ENCODE measurements at places on chromosomes 13 and 19.

GRCh38 chr19:2084993-2085720 is 11.0 kb downstream of the MOB3A start:
- peak; percentile 92 for DNase-seq

GRCh38 chr19:28264556-28264955 is 948.4 kb downstream of the UQCRFS1 start:
- no peak for DNase-seq

DNA sequence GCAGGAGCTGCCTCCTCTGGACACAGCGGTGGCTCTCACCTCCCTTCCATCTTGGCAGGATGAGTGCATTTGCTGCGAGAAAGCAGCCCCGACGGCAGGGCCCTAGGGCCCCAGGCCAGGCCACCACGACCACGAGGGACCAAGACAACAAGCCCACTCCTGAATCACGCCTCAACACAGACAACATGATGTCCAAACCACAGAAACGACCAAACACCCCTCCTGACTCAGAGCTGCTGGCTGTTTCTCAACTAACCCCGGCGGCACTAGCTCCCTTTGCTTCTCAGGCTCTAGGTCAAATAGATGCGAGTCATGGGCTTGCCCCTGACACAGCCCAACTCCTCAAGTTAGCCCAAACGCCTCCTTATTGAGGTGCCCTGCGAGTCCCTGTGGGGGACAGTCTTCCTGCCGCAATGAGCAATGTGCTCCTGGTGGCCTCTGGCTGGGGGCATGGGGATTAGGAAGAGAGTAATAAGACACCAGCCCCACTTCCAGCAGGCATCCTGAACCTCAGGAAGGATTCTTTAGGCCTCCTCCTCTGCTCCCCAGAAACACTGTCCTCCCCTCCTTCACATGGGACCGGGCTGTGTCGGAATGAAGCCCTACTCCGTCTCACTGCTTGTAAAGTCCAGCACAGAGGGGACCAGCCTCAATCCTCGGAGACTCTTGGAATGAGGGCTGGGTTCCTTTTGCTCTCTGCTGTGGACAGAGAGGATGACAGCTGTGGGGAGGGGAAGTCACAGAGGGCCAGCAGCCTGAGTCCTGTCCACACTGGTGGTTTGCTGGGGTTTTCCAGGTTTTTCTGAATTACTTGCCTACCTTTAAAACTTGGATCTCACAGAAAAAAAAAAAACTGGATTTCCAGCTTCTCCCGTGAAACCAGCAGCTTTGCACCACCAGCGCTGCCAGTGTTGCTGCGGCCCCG is 6.9 kb upstream of the ATF5 start:
- no peak for DNase-seq

DNA sequence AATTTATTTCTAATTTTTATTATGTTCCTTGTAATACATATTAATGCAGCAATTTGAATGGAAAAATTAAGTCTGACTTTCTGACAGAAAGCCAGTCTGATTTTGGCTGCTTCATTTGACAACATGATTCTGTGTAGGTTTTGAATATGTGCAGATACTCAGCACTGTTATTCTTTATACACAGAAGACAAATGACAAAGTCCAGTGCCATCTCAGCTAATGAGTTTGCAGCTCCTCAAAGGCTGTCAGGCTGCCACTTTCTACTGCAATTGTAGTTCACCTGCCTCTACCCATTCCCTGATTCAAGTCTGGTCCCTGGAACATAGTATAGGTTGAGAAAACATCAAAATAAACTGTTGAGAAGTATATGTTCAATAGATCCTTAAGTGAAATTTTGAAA is 2.9 kb upstream of the CHAMP1 start:
- no peak for DNase-seq

- DNase-seq: no peak
These were observed 1704.7 kb downstream of the SLITRK5 start for GRCh38 chr13:89375839-89376238.

DNA sequence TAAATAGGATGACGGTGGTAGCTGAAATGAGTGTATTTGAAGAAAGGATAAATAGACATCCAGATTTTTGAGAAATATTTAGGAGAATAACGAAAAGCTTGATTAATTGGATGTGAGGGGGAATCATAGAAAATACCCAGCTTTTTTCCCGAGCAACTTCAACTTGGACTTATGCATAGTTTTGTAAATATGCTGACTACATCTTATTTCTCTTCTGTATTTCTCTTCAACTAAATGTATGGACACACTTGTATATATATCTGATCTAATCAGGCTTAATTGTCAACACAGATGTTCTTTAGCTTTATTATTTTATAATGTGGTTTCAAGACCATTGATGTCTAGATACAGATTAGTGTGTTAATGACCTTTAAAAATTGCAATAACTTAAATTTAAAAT is 685.0 kb downstream of the SLITRK1 start:
- no peak for DNase-seq

- DNase-seq: no peak
These were observed 92.7 kb upstream of the GPR12 start for GRCh38 chr13:26853323-26853722.

DNA sequence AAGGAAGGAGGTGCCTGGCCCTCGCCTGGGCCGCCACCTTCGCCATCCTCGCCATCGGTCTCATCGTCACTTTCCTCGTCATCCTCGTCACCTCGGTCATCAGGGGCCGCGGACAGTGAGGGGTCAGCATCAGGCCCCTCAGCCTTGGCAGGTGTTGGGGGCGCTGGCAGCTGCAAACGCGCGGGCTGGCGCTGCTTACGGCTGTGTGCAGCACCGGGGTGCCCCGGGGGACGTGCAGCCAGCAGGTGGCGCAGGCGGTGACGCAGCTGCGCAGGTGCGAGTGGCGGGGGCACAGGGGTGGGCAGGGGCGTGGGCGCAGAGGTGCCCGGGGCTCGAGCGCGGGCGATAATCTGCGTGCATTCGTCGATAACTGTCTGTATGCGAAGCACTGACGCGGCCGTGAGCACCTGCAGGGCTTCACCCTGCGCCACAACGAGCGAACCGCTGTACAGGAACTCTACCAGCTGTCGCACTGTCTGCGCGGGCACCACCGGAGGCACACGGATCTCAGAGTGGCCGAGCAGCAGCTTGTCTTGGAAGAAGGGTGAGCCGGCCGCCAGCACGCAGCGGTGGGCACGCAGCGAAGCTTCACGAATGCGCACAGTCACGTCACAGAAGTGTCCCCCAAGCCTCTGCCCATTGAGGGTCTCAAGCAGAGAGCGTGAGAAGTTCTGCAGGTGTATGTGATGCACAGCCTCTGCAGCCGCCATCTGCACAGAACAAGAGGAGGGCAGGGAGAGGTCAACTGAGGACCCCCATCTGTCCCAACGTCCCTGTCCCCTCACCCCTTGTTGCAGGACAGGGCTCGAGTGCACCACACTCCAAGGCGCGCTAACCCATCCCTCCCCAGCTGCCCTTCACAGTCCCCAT is 2.4 kb downstream of the ZBTB45 start:
- DNase-seq: no peak

GRCh38 chr13:95301968-95302393 is 730 bp upstream of the ABCC4 start:
- DNase-seq: no peak

DNA sequence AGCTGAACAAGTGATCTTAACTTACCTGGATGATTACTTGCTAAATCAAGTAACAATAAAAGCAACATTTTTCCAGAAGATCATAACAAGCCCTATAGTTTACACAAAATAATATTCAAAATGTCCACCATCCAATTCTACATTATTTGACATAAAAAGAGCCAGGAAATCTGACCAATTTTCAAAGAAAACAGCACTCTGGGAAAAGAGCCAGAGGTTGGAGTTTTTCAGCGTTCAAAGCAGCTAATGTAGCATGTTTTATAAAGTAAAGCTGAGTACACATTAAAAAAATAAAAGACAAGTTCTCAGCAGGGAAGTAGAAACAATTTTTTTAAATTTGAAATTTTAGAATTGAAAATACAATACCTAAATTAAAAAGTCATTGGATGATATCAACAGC is 62.6 kb downstream of the UFM1 start:
- DNase-seq: no peak

DNA sequence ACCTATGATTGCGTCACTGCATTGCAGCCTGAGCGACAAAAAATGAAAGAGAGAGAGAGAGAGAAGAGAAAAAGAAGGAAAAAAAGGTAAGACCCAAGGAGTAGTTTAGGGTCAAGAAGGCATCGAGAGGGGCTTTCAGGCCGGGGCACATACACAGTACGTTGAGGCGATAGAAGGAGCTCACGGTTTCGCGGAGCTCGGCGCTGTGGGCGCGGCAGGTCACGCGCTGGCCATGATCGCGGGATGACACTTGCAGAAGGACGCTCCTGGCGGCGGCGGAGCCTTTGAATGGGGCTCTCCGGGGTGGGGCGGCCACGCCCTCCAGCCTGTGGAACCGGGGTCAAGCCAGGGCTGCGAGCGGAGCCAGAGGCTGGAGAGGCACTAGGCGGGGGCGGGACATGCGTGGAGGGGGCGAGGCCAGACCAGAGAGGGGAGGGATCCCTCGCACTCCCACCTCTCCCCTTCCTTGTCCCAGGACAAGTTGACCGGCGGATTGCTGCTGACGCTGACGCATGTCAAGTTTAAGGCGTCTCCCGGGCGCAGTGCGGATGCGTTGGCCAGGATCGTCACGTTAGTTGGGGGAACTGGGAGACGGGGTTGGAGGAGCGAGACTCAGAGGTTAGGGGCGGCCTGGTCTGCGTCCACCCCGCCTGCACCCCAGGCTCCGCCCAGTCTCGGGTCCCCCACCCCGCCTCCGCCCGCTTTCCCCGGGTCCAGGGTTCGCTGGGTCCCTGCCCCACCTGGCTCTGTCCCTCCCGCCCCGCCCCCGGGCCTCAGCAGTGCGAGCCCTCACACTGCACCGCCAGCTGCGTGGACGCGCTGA is 6.9 kb downstream of the NPHS1 start:
- no peak for DNase-seq

DNA sequence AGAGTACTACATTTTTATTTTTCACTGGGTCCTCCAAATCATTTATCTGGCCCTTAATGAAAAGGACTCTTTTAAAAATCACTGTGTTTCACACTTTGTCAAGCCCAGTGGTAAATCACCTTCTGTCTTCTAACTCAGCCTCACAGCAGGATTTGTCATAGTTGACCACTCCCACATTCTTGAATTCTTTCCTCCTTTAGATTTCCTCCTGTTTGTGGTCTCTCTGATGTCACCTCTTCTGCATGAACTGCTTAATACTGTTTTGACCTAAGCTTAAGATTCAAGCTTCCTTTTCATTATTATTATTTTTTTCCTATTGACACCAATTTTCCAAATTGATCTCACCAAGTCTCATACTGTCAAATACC is 899.8 kb upstream of the MIR17HG start:
- no peak for DNase-seq

DNA sequence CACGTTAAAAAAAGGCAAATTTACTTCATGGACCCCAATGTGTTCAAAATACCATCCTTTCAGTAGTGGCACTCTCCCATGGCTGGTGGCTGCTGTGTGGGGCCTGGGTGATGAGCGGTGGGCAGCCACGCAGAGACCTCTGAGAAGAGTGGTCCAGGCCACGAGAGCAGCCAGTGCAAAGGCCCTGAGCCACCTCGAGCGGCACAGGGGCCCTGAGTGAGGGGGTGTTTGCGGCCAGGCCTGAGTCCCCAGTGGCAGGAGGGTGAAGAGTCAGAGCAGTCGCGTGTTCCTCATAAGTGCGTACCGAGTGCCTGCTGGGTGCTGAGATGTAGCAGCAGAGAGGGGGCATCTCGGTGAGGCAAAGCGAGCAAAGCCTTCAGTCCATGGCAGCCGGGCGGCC is 7.0 kb downstream of the ZNF444 start:
- no peak for DNase-seq

GRCh38 chr13:46687810-46688209 is 109.2 kb downstream of the ESD start:
- peak; percentile 30 for DNase-seq

- peak; percentile 11 for DNase-seq
These were observed 33.0 kb downstream of the GJA3 start for GRCh38 chr13:20127562-20128458.

GRCh38 chr19:5440299-5440698 is 14.9 kb upstream of the ZNRF4 start:
- no peak for DNase-seq

DNA sequence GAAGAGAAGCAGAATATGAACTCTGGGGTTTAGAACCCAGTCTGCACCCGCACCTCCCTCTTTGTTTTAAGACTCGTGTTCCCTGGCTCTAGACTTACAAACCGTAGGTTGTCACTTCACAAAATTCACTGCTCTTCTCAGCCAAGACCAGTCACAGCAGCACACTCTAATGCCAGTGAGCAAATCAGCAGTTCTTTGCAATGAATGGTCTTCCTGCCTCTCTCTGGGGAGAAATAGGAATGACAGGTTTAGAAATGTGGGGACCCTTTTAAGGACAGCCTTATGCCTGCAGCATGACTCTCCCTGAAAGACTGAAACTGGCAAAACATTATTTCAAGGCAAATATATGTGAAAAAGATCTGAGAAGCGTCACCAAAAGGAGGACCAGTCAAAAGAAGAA is 156.9 kb downstream of the KCTD15 start:
- DNase-seq: no peak

GRCh38 chr13:76768384-76768783 is 117.8 kb downstream of the KCTD12 start:
- no peak for DNase-seq

DNA sequence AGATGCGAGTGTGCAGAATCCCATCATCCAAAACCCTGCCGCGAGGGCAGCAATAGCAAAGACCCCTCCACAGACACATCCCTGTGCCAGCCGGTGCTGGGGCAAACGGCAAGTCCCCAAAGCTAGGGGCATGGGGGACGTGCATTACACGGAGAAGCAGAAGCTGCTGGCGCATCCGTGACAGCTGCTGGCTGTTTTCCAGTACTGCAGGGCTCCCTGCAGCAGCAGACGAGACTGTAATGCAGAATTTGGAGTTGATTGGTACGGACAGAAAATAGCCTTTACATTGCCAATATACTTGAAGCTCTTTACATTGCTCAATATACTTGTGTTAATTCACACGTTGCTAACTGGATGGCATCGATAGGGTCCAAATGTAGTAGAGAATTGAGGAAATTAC is 77.2 kb upstream of the TMTC4 start:
- no peak for DNase-seq

GRCh38 chr19:12782424-12783290 is 7.3 kb upstream of the HOOK2 start:
- DNase-seq: peak; percentile 98

DNA sequence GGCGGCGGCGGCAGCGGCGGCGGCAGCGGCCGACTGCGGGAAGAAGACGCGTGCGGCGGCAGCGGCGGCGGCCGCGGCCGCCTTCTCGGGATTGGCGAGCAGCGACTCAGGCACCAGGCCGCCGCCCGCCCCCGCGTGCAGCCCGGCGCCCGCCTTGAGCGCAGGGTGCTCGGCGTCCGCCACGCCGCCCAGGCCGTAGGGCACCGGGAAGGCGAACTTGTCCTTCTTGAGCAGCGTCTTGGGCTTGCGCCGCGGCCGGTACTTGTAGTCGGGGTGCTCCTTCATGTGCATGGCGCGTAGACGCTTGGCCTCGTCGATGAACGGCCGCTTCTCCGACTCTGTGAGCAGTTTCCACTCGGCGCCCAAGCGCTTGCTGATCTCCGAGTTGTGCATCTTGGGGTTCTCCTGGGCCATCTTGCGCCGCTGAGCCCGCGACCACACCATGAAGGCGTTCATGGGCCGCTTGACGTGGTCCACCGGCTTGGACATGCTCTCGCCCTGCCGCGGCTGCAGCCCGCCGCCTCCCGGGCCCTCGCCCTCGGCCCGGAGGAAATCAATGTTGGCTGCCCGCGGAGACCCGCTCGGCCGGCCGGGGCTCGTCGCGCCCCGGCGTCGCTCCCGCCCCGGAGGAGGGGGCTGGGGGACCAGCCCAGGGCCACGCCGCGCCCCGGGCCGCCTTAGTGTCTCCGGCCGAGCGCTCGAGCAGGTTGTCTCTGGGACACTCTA is 621 bp downstream of the SOX21 start:
- DNase-seq: no peak
